Stimulated activated CD4-positive, alpha-beta T cell treated with anti-CD3 and anti-CD28 coated beads, Interleukin-2, amount 100 ng/mL, for 24 hours (primary cell): ENCODE measurements at places on chromosomes 5 and 9.
A peak's percentile ranks its signal among the peaks of the same experiment; 100 is the strongest.

DNA sequence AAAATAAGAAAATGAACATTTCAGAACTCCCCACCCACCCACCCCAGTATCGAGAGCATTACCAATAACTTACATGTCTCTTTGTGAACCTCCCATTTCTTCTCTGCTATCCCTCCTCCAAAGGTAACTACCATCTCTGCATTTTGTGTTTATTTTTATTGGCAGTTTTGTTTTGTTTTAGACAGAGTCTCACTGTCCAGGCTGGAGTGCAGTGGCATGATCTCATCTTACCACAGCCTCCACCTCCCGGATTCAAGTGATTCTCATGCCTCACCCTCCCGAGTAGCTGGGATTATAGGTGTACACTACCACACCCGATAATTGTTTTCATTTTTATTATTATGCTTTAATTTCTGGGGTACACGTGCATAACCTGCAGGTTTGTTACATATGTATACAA, 21.7 kb upstream of the GLIS3 start:
- no peak for DNase-seq

GRCh38 chr5:129903466-129904101, 681 bp upstream of the CHSY3 start:
- no peak for DNase-seq

DNA sequence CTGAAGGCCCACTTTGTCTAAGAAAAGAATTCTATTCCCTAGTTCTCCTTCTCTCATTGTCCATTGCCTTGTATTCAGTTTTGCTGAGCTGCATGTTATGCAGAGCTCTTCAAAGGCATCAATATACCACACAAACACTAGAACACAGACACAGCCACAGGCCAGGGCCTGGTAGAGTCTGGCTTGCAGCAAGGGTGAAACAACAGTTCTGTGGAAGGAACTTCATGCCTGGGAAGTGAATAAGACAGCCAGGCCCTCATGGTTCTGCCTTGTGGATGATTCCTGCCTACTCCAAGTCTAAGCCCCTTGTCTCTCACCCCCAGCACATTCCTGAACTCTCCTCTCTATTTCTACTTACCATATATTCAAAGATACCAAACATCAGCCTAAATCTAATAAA, 30.8 kb downstream of the KLHL3 start:
- DNase-seq: no peak

GRCh38 chr9:96461336-96461735, 11.4 kb downstream of the HABP4 start:
- DNase-seq: no peak

GRCh38 chr5:176161431-176161830, 76.8 kb upstream of the SIMC1 start:
- no peak for DNase-seq

- no peak for DNase-seq
Measured at GRCh38 chr9:133182151-133182550, 18.4 kb upstream of the GBGT1 start.

DNA sequence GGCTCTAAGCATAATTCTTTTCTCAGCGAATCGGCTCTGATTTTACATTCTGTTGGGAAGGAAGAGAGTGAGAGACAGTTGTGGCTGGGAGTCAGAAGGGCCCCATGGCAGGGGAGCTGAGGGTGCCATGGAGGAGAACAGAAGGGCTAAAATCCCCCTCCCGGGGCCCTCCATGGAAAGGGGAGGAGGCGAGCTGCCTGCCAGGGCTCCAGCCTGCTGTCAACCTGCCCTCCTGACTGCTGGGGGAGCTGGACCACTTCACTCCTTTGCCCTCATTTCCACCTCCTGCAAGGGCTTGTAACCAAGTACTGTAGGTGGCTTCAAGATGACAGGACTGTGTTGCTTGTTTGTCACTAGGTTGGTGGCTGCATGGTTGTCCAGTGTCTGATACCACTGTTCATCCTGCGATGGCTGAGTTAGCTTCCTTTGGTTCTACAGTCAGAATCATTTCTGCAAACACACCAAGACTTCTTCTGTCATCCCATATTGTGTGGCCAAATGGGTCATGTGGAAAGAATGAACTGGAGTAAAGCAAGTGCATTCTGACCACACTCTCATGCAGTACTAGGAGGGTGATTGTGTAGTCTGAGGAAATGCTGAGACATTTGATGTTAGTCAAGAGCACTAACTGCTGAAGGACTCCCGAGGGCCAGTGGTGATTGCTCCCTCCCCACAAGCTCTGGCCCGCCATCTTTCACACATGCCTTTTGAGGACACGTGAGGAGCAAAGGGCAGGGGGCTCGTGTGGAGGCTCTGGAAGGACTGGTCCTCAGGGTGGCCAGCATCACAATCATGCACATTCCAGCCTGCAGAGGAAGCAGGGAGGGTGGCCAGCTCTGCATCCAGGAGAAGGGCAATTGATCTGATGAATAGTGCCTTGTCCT, 307.2 kb downstream of the GADD45G start:
- no peak for DNase-seq

DNA sequence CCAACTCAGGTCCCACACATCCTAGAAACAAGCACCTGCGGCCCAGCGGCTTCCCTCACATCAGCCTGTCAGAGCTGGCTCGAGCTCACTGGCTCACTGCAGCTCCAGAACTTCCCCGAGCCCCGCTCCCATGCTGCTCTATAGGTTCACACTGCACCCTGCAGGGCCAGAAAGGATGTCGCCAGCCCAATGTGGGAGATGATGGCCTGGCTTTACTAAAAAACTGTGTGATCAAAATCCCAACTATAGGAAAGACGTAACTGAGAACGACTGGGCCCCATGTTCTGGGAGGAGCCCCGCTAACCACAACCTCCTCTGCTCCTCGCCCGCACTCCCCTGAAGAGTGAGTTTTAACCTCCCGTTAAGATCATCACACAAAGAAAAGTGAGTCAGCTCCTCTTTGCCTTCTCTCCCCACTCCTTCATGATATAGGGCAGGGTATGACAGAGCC, 4.6 kb downstream of the SURF4 start:
- peak; percentile 79 for DNase-seq

DNA sequence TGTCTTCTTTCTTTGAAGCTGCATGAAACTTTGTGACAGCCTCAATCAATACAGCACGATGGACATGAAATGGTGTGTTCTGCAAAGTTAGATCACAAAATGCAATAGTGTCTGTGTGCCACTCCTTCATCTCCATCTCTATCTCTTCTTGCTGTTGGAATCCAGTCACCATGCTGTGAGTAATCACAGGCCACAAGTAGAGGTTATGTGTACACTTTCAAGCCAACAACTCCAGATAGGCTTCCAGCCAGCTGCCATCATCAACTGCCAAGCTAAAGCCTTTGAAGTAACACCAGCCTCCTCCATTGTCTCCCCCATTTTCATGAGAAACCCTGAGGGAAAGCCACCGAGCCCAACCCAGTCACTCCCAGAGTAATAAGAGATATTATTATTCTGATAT, 360.6 kb downstream of the PTPRD start:
- DNase-seq: no peak

GRCh38 chr9:95840074-95840473, 35.4 kb upstream of the ERCC6L2 start:
- no peak for DNase-seq

DNA sequence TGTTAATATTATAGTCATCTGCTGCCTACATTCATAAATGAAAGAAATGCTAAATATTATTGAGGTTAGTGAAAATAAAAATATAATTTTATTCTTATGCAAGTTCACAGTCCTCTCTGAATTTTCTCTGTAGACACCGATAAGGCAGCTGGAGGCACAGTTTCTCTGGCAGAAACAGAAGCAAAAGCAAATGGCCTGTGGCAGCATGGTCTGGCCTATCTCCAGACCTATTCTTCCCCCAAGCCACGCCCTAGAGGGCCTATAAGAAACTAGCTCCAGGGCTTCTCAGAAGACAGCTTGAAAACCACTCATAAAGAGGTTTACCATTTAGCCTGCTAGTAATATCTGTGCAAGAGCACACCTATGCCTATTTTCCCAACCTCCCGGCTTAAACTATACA, 28.4 kb downstream of the MRPS27 start:
- DNase-seq: no peak

DNA sequence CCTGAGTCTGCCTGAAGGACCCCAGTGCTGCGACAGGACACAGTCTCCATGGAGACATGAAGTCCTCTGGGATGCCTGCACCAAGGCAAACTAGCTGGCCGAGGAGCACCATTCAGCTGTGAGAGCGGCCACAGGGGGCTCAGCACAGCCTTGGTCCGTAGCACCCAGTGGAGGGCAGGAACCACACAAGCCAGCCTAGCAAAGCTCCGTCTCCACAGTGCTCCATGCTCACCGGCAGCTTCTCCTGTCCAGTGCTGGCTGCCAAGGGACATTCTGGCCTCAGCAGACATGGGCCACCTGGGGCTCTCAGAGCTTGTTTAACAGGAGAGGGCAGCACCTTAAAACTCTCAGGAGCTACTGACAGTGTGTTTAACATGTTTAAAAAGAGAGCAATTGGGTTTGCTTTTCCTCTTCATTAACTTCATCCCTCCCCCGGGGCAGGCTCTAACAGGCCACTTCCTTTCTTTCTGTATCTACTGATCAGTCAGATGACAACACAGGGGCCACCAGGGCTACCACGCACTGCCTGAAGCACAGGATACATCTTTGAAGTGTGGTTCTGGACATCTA, 57.0 kb downstream of the SECISBP2 start:
- no peak for DNase-seq

- no peak for DNase-seq
Measured at GRCh38 chr9:88497224-88497623, 37.8 kb upstream of the NXNL2 start.

DNA sequence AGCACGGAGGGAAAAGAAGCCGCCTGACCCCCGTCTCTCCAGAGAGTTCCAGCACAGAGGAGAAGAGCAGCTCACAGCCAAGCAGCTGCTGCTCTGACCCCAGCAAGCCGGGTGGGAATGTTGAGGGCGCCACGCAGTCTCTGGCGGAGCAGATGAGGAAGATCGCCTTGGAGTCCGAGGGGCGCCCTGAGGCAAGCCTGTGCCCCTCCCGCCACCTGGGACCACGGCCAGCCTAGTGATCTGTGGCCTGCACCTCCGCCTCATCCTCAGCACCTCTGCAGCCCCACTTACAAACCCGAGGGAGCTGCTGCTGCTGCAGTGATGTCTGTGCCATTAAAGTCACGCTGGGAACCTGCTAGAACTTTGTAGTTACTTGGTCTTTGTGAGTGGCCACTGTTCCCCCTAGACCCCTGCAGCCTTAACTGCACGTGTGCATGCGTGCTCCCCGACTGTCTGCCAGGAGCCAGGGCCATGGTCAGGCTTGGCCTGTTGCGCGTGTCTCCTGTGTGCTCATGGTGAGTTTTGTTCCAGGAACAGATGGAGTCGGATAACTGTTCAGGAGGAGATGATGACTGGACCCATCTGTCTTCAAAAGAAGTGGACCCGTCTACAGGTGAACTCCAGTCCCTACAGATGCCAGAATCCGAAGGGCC, 12.5 kb downstream of the SQSTM1 start:
- no peak for DNase-seq

DNA sequence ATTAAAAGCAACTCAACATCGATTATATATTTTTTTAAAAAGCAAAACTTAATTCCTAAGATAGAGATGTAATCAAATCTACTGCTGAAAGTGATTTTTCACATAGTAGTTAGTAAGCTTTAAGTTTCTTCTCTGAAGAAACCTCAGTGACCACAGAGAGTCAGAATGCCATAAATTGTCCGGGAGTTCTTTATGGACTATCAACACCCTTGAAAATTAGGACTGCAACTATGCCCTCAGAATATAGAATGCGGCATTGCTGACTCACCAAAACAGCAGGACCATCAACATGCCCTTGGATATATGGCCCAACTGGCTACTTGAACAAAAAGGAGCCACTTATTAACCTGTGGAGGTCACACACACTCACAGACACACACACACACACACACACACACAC, 228.9 kb upstream of the SNX2 start:
- no peak for DNase-seq

DNA sequence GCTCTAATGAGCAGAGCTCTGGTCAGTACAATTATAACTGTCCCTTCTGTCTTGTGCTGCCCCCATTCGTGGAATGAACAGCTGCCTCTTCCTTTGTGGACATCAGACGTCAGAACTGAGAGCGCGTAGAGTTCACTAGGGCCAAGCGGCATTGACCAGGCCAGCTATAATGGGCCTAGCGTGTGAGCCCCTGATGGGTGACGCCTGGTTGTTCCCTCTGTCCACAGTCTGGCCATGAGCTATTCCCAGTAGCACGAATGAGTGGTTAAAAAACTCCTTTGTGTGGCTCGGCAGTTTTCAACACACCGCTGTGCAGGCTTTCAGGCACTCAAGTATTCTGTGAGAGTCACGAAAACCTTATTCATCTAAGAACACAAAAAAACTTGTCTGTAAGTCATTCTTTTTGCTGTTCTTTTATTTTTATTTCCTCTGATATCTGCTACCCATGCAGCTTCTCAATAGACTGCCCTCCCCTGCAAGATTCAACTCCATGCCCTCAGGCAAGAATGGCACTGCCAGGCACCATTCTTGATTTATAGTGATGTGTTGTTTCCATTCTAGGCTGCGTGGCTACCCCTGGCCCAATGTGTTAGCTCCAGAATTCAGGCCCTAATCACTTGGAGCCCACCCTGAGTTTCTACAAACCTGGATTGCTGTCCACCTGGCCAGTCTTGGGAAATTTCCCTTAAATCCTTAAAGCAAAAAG, 52.5 kb downstream of the ANKDD1B start:
- no peak for DNase-seq

- DNase-seq: no peak
Measured at GRCh38 chr9:14935106-14935751, 25.0 kb upstream of the FREM1 start.

- no peak for DNase-seq
Measured at GRCh38 chr9:68546596-68547390, 6.1 kb upstream of the TMEM252 start.

DNA sequence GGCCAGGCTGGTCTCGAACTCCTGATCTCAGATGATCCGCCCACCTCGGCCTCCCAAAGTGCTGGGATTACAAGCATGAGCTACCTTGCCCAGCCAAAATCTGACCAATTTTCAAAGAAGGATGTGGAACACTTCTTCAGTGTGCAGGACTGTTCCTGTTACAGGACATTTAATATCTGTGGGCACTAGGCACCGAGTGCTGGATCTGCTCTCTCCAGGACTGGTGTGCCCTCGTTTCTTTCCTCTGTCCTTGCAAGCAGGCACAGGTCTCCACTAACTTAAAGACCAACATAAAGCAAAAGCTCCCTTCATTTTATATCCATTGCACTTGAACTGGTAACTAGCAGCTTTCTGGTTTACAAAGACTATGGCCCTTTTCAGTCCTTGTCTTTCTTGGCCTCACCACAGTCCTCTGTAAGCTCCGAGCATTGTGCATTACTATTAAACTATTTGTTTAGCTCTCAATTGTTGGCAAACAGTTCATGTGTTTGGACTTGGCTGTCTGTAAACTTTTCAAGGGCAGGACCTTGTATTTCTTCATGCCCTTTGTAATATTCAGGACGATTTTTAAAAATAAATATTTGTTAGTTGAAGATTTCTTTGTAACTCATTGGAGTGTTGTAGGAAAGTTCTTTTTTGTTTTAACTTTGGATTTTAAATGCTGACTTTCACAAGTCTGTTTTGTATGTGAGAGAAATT, 37.3 kb downstream of the ARHGEF28 start:
- no peak for DNase-seq

DNA sequence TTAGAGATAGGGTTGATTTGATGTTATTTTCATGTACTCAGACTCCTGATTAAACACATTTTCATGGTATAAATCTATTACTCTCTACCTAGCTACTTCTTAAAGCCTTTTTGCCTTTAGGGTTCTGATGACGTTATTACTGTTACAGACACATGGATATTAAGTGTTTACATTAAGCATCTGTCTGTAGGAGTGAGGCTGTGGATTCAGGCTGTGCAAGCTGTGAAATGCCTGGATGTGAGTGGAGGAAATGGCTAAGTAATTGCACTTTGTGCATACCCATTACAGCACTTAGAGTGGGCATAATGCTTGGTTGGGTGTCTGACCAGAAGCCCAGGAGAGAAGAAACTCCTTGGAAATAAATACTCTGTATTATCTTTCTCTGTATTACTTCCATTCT, 186.8 kb downstream of the SNX18 start:
- DNase-seq: no peak
